ENCODE measurements at places on chromosomes 11 and 22.

- no peak for DNase-seq
Observed at GRCh38 chr11:117722082-117722481, 74.9 kb downstream of the DSCAML1 start.

DNA sequence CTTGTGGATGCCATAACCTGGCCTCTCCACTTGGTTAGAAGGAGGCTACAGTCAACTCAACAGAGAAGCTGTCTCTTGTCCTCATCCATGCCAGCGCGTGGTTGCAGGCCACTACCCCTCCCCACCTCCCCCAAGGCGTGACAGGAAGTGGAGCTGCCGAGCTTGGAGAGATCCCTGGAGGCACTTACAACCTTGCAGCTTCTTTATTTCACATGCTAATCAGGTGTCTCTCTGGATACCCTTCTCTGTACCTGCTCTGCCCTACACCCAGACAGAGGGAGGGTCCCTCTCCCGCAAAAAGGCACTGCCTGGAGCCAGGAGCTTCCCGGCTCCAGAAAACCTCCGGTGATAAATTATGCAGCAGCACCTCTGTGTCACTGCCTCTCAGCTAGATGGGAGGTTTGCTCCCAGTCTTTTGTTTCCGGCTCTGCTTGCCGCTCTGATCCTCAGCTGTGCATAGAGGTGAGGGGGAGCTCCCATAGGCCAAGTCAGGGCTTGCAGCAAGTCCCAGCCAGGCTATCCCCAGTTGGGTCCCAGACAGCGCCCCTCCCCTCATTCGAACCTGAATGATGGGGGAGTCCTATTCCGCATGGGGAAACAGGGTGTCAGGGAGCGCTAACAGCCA is 5.7 kb downstream of the LRP4 start:
- DNase-seq = peak; percentile 63

DNA sequence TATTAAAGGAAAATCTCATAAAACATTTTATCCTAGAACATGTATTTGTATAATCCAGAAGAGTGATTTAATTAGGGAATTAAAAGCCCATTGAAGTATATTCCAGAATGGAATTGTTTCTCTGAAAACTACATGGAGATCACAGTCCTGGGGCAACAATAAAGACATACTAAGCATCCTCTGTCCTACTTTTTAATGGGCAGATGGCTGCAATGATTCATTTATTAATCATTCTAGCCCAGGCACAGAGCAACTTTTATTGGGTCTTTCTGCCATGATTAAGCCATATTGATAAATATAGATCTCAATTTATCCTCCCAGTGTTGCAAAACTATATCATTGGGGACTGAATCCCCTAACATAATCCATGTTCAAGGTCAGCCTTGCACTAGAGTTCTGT is 22.0 kb downstream of the FAM181B start:
- no peak for DNase-seq

DNA sequence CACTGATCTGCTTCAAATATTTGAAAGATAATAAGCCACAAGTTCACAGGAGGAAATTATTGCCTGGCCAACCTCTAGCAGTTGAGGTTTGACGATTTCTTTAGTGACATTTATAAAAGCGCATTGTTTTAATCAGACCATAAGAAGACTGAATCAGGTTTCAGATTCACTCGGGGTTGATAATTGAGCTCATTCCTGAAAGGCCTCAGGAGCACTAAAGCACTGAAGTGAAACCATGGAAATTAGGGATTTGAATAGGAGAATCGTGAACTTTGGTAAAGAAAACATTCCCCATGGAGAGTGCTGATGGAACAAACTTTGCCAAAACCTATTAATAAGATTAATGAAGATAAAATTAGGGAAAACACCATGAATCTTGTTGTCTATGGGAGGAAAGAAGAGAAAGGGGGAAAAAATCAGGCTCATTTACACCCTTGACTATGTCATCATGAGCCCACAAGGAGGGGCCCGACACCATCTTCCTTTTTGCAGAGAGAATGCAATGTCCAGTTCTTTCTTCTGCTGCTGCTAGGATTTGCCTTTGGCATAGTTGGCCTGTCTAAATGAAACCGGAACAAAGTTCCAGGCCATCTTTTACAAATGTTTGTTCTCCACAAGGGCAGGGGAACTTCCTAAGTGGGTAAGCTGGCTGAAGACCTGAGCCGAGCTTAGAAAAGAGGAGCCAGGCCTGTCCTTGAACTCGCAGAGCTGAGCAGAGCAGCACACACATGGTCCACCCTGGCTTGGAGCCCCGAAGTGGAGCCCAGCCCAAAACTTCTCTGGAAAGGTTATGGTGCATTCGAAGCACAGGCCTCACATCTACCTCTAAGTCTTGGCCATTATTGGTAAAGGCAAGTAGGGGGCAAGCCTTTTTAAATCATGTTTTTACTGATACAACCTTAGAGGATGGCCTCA is 56.1 kb upstream of the EIF3M start:
- DNase-seq = no peak

- no peak for DNase-seq
Observed at GRCh38 chr11:68687311-68687710, 3.0 kb downstream of the GAL start.

DNA sequence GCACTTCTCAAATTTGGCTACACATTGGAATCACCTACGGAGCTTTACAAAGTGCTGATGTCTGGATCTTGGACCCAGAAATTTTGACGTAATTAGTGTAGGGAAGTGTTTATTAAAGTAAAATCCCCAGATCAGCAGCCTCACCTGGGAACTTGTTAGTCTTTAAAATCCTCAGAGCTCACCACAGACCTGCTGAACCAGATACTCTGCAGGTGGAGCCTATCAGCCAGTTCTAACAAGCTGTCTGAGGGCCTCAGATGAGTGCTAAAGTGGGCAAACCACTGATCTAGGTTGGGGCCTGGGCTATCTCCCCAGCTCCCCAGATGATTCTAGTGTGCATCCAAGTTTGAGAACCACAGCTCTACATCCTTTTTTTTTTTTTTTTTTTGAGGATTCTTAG is 436.0 kb downstream of the ETS1 start:
- DNase-seq = no peak

GRCh38 chr11:85779956-85780640 is 30.8 kb downstream of the SYTL2 start:
- no peak for DNase-seq

- no peak for DNase-seq
Observed at GRCh38 chr11:117415358-117415896, 87.8 kb downstream of the CEP164 start.

DNA sequence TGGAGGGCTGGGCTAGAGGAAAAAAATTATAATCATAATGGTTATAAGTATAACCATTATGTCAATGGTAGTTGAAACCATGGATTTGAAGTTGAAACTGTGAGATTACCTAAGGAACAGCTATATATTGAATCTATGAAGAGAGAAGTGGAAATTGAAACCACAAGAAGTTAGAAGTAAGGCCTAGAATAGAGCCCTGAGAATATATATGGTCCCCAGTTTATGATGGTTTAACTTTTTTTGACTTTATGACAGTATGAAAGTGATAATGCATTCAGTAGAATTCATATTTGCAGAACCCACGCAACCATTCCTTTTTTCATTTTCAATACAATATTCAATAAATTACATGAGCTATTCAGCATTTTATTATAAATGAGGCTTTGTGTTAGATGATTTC is 15.0 kb downstream of the AASDHPPT start:
- DNase-seq = no peak

- no peak for DNase-seq
Observed at GRCh38 chr11:88169471-88169870, 5.8 kb downstream of the RAB38 start.

GRCh38 chr11:2582946-2583604 is 116.7 kb downstream of the KCNQ1OT1 start:
- no peak for DNase-seq

GRCh38 chr22:41700108-41700364 is 733 bp downstream of the MEI1 start:
- DNase-seq = no peak

GRCh38 chr11:3867209-3868091 is 12.0 kb downstream of the STIM1 start:
- no peak for DNase-seq

GRCh38 chr11:70551351-70552166 is 153.2 kb downstream of the CTTN start:
- DNase-seq = no peak

DNA sequence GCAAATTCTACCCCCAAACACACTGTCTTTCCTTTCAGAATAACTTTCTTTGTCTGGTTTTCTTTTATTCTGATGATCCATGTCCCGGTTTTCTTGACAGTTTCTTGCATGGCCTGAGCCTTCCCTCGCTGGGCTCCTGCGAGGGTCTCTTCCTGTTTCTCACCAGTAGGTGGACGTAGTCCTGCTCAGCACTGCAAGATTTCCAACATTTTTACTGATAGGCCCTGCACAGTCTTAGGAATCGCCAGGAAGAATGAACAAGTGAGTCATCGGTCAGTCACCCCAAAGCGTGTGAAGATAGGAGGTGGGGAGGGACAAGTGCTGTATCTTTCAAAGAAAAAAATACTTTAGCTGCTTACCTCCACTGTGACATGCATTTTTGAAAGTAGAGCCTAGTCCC is 16.9 kb upstream of the KIRREL3 start:
- DNase-seq = no peak

DNA sequence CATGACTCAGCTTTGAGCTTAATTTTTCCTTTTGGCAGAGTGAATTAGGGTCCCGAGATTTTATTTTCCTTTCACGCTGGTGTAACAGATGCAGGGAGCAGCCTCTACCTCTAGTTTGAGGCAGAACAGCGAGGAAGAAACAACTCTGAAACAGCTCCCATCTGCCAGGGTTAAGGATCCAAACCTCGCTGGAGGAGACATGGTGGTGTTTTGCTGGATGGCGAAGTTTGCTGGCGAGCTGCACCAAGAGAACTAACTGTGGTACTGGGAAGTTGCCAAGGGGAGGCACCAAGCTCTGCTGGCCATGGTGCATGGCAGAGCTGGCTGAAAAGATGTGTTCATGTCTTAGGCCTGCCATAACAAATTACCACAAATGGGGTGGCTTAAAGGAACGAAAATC is 7.6 kb upstream of the ALKBH3 start:
- no peak for DNase-seq

DNA sequence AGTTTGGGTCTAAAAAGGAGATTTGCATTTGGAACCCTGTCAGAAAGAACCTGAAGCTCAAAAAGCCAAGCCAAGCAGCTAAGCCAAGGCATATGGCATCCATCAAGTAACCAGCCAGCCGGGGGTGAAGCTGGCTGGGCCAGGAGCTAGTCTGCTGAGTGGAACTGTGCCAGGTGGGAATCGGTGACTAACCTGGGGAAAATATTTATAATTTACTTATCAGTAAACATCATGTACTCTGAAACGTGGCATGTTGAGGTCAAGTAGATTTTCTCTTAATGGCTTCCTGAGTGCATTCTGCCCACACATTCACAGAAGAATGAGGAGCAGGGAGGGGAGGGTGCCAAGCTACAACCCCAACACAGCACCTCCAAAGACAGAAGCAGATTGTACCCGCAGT is 70.5 kb upstream of the SESN3 start:
- DNase-seq = no peak

- DNase-seq = no peak
Observed at GRCh38 chr22:36964106-36964505, 50.7 kb downstream of the CSF2RB start.

- DNase-seq = no peak
Observed at GRCh38 chr11:17473071-17473744, 3.4 kb downstream of the ABCC8 start.

DNA sequence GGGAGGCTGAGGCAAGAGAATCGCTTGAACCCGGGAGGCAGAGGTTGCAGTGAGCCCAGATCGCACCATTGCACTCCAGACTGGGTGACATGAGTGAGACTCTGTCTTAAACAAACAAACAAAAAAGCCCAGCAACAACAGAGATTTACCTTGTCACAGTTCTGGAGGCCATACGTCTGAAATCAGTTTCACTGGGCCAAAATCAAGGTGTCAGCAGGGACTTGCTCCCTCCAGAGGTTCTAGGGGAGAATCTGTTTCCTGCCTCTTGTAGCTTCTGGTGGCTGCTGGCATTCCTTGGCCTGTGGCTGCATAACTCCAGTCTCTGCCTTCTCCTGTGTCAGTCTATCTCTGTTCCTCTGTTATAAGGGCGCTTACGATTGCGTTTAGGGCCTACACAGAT is 1.5 kb downstream of the DDX10 start:
- DNase-seq = no peak

GRCh38 chr11:113505046-113505445 is 29.8 kb upstream of the DRD2 start:
- no peak for DNase-seq

DNA sequence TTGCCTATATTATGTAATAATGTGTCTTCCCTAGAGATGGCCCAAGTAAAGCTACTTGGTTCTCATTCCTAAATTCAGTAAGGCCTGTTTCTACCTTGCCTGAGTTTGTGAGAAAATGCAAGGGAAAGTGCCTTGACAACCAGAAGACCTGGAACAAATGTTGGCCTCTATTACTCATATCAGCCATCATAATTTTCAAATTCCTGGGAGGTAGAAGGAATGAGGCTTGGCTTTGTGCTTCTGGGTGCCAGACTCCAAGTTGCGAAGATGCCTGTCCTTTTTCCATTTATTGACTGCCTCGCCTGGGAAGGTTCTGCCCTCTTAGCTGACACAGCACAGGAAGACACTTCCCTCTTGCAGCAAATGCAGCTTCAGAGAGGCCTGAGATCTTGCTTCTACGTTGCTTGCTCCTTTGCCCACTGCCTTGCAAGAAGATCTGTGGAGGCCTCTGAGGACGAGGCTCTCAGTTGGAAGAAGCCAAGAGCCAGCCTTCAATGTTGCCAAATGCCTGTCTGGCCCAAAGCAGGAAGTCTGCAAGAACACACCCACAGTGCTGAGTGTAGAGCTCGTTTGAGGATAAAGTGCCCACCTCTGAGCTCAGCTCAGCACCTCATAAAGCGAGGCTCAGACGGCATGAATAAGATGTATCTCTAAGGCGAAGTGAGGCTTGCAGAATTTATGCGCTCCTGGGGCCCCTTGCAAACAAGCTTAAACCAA is 120.1 kb downstream of the GALNT18 start:
- DNase-seq = peak; percentile 73

GRCh38 chr11:1706634-1707400 is 9.8 kb downstream of the KRTAP5-6 start:
- DNase-seq = no peak

- DNase-seq = no peak
Observed at GRCh38 chr11:33721426-33721825, 14.8 kb downstream of the CD59 start.

DNA sequence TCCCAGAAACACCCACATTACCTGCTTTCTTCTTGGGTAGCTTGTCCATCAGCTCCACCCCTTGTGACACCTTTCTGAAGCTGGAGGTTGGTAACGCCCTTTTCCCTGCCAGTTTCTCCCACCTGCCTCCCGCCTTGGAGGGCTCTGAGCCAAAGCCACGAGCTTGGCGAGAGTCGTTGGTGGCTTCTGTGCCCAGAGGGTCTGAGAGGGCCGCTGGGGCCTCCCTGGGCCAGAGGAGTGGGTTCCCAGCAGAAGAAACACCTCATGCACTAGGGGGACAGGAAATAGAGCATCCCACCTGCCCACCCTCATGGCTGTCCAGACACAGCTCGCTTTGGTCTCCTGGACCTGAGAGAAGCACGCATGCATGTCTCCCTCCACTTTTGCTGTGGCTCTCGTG is 37.9 kb downstream of the B3GAT1 start:
- peak; percentile 34 for DNase-seq

DNA sequence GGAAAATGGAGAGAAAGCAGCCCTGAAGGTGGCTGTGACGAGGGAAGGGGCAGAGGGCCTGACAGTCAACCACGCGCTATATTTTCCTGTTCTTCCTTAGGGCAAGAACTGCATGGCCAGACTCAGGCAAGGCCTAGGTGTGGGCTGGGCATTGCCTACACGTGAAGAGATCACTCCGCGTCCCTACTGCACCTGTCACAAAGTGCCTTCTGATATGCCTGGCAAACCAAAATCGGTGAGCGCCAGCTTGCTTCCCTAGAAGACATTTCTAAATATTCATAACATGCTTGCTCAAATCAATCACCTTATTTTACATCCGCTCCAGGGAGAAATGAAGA is 6.3 kb downstream of the TMEM121B start:
- no peak for DNase-seq

Data from NCI-H2029 (cell line).